ENCODE measurements at places on chromosomes 12 and 14.
A peak's percentile ranks its signal among the peaks of the same experiment; 100 is the strongest.

- no peak for DNase-seq
These were observed 35.7 kb upstream of the GTF2A1 start for GRCh38 chr14:81256289-81256960.

GRCh38 chr12:39476121-39476520 is 33.2 kb upstream of the KIF21A start:
- no peak for DNase-seq

GRCh38 chr12:94405413-94406116 is 54.1 kb downstream of the CEP83 start:
- DNase-seq: no peak

GRCh38 chr12:49838973-49839633 is 3.8 kb downstream of the BCDIN3D start:
- no peak for DNase-seq

GRCh38 chr14:60079723-60080122 is 12.0 kb upstream of the PCNX4 start:
- no peak for DNase-seq

DNA sequence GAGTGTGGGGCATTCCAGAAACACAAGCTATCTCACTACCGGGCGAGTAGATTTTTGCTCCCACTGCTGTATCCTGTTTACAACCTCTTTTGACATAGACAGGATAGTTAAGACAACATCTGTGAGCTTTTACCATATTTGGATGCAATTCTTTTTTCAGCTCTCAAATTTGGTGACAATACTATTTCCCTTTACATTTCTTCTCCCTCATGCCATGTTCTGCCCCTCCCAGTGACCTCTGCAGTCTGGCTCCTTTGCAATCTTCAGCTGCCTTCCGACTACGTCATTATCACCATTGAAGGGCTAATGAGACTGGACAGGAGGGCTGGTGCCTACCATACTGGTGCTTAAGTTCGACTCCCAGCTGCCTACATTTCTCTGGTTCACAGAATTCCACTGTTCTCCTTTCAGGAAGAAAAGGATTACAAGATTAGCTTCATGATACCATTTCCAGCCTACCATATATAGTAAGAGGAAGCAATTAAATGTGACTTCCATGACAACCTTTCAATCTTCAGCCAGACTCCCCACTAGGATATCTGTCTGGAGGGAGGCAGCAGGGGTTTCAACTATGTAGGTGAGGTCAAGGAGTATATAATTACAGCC is 251.6 kb downstream of the PHLDA1 start:
- DNase-seq: no peak

DNA sequence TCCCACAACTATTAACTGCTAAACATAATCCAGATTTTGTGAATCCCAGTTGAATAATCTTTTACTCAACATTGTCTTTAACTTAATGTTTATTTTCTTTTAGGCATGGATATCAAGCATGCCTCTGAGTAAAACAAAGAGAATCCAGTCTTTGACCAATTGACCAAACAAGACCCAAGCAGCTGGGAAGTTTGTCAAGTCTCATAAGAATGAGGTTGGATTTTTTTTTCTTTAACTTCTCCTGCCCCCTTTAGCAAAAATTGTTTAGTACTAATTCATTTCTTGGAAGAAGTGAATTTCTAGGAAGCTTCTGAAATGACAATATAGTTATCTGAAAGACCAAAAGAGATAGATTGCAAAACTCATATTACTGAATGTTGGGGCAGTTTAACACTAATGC is 89.9 kb downstream of the OTOGL start:
- DNase-seq: peak; percentile 62

GRCh38 chr12:128786741-128787391 is 36.9 kb downstream of the SLC15A4 start:
- DNase-seq: no peak

GRCh38 chr14:88682495-88683114 is 110.1 kb downstream of the EML5 start:
- DNase-seq: no peak

DNA sequence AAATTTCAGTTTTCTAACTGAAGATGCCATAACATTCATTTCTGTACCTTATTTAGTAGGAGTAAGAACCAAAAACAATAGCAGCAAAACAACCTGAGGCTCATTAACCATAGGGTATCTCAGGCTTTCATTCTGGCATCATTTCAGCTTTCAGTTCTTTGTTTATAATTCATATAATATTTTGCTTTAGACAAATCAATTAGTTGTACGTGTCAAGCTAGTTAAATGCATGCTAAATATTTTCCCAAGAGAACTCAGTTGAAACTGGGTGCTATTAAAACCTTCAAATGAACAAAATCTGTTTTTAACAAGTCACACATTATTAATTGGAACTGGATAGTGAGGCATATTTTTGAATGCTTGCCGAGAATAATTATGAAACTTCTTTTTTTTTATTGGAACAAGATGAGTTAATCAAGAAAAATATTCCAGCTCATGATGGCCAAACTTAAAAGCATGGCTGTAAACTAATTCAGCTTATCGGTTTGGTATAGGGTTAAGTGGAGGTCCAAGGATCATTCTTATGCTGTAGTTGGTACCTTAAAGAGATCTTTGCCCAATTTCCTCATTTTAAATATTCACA is 442.7 kb downstream of the BTG1 start:
- no peak for DNase-seq

- no peak for DNase-seq
These were observed 36.3 kb downstream of the PPP2R5C start for GRCh38 chr14:101797856-101798255.

DNA sequence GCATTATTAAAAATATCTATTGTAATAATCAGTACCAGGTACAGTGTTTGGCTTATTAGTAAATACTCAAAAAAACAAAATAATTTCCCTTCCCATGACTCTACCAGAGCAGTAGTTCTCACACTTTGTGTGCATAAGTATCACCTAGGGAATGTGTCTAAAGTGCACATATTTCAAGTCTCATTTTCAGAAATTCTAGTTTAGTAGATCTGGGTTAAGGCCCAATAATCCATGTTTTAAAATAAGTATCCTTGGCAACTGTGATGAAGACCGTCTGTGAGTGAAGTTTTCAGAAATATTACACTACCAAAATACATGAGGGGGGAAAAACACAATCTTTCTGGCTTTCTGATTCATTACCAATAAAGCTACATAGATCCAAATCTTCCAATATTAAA is 237.6 kb downstream of the SLC2A13 start:
- no peak for DNase-seq

GRCh38 chr12:106074706-106075392 is 63.9 kb downstream of the NUAK1 start:
- no peak for DNase-seq
